NCI-H526 treated with DMSO at 0.1 percent for 48 hours (cell line): ENCODE measurements at places on chromosomes 7 and 10.

DNA sequence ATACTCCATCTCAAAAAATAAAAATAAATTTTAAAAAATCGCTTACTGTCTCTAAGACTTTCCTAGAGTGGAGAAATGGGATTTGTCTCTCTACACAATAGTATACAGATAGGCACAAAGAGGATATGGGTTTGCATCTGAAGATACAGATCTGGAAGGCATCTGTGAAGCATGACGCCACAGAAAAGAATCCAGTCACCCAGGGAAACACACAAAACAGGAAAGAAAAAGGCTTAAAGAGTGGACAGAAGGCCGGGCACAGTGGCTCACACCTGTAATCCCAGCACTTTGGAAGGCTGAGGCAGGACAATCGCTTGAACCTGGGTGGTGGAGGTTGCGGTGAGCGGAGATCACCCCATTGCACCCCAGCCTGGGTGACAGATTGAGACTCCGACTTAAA is 61.3 kb downstream of the SKIDA1 start:
- DNase-seq: no peak

- no peak for DNase-seq
Observed at GRCh38 chr7:92648067-92648466, 57.9 kb upstream of the FAM133B start.

DNA sequence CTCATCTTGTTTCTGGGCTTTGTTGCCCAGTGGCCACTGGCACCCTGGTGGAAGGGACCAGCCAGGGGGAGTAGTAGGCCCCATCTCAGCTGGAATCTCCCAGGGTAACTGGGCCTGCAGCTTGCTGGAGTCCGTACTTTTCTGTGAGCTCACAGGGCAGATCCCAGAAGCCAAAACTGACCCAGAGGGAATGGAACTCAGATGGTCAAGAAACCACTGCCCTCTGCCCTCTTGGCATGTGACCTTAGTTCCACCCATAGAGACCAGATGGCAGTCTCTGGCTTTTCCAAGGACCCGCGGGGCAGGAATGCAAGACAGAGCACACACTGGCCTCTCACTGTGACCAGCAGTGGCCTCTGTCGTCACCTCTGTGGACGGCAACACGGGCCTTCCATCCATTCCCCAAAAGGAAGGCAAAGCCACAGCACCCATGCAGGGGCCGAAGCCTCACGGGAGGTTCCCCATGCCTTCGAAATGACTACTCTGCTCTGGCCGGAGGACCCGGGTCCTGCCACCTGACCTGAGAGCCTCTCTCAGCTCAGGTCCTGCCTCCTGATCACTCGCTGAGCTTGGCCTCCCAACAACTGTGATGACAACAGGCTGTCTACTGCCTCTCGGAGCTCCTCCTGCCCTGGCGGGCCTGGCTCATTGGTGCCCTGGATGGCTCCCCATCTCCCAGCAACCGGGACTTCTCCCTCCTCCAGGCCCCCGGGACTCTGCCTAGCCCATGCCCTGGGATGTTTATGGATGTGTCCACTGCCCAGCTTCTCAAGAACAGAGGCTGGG is 29.9 kb downstream of the MYL10 start:
- DNase-seq: no peak

DNA sequence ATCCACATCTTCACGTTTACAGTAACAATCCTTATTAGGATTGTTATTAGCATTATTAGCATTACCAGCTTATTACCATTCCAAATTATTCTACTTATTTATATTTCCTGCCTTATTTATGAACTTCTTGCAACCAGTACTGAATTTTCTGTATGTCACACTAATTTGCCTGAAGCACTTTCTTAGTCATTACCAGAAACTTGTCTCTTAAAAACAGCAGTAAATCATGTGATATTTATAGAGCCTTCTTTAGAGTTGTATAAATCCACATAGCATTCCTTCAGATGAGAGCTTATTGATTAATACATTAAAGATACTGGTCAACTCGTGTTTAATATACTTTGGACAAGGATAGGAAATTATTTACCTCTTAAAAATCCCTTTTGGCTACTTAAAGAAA is 618.6 kb downstream of the SUGCT start:
- DNase-seq: no peak

- no peak for DNase-seq
Observed at GRCh38 chr10:63920926-63921325, 399.7 kb downstream of the REEP3 start.

DNA sequence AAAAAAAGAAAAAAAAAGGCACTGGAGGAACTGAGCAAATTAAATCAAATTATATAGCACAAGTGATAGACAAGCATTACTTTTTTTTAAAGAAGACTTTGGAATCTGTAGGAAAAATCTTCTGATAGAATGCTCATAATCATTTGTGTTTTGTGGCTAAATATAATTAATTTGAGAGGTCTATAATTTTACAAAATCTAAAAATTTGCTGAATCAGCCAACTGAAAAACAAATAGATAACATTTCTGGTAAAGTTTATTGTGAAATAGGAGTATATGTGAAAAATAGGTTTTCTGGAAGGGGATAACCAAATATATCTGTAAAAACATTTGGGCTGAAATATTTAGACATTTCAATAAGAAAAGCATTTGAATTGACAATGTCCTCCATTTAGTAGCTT is 844.9 kb upstream of the COBL start:
- no peak for DNase-seq

- no peak for DNase-seq
Observed at GRCh38 chr7:144826208-144826607, 9.6 kb downstream of the TPK1 start.

- no peak for DNase-seq
Observed at GRCh38 chr10:85578860-85579259, 787.7 kb downstream of the GRID1 start.

GRCh38 chr10:103890194-103890658 is 27.8 kb downstream of the STN1 start:
- DNase-seq: no peak

GRCh38 chr10:78408671-78409472 is 375.2 kb downstream of the RPS24 start:
- DNase-seq: no peak

- DNase-seq: no peak
Observed at GRCh38 chr7:111753968-111754367, 191.7 kb upstream of the IMMP2L start.

DNA sequence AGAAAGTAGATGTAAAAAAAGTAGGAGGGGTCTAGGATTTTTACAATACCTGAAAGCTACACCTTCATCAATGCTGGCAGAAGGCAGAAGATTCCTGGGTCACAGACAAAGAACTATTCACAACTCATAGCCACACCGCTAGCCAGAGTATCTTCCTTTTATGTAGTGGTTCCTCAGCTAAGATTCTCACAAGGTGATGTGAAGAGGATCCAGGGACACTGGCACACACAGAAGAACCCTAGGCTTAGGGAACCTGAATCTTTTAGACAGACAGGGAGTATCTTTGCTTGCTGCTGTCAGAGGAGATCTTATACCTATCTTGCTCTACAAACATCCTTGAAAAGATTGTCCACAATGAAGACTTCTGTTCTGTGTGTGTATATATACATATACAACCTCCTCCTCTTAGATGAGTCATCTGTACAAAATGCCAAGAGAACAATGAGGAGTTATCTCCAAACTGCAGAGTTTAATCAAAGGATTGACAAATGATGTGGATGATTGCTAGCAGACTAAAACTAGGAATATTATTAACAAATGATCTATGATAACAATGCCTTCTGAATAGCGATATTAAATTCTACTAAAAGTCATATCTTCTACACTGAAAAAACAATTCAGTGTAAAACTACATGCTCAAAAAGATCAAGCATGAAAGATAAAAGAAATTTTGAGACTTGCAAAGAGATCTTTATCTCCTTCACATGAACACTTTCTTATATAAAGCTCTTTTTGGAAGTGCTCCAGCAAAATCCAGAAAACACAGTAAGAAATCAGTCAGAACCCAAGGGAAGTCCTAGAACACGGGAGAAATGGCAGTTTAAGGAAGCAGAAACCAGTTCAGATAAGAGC is 409.3 kb downstream of the PARD3 start:
- DNase-seq: no peak

DNA sequence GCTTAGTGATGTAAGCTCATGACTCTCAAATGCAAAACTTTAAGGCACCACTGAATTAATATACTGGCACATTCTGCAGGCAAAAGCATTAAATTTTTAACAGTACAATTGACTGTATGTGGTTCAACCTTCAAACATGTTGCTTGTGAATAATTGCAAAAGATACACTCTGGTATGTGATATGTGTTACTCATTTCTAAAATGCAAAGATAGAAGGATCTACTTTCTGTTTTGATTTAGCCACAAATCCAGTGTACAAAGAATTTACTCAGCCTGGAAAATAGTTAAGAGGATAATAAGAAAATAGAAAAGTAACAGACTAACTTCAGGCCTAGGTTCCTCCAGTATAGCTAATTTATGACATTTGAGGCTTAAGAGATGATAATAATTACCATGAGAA is 66.6 kb upstream of the NOBOX start:
- DNase-seq: no peak

DNA sequence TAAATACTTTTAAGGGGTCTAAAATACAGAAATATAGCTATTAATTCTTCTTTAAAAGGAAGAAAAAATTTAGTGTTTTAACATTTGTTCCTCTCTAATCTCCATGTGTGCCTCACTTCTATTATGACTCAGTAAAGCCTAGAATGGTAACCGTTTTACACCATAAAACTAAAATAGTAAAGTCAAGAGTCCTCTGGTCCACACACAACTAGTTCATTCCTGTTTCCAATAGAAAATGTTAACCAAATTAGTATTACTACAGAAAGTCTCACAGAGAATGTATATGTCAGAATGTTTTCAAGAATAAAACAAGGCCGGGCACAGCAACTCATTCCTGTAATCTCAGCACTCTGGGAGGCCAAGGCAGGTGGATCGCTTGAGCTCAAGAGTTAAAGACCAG is 55.8 kb downstream of the CNOT4 start:
- DNase-seq: no peak

DNA sequence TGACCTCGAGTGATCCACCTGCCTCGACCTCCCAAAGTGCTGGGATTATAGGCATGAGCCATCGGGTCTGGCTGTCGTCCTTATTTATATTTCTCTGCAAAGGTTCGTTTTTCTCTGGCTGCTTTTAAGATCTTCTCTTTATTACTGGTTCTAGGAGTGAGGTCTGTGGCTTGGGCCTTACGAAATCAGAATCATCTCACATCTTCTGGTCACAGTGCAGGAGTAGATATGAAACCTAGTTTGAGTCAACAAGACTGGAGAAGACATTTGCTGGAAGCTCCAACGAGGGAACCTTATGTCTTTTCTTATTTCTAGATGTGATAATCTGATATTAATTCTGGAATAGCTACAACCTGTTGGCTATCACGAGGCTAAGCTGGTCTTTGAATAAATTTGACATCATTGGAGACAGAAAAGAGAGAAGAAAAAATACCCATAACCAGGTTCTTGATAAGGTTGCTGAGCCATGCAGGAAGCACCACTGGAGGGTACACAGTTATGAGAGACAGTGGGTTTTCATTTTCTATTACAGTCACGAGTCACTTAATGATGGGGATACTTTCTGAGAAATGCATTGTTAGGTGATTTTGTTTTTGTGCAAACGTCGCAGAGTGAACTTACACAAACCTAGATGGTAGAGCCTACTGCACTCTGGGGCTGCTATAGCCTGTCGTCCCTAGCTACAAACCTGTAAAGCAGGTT is 25.6 kb upstream of the IL15RA start:
- DNase-seq: no peak
